Stimulated activated CD4-positive, alpha-beta T cell treated with anti-CD3 and anti-CD28 coated beads, Interleukin-1b, Interleukin-23, amount 100 ng/mL, for 1 hour (primary cell): ENCODE measurements at places on chromosomes 13 and 19.

GRCh38 chr19:49407482-49408015 is 15.7 kb downstream of the PTH2 start:
- DNase-seq, result no peak

DNA sequence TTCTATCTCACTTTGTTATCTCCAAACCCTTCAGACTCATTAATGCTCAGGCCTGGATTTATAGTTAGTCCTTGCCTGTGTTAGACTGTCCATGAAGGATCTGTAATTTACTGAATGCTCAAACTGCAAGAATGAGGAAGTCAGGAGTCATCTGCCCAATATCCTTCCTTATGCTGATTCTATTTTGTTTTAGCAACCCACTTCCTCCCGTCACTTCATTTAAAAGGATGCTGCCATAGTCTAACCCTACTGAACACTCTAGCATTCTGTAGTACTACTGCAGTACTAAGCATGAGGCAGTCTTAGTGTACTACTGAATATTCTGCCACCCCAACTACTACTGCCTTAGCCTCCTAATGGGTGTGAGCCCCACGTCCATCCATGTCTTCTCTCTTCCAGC is 1.5 kb downstream of the FCAR start:
- DNase-seq, result no peak

DNA sequence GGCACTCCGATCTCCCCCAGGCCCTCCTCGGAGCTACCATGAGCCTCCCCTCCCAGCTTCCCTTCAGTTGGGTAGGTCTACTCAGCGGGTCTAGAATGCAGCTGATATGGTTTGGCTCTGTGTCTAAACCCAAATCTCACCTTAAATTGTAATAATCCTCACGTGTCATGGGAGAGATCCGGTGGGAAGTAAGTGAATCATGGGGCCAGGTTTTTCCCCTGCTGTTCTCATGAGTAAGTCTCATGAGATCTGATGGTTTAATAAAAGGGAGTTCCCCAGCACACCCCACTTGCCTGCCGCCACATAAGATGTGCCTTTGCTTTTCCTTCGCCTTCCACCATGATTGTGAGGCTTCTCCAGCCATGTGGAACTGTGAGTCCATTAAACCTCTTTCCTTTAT is 14.5 kb upstream of the DOCK9 start:
- DNase-seq, result no peak

DNA sequence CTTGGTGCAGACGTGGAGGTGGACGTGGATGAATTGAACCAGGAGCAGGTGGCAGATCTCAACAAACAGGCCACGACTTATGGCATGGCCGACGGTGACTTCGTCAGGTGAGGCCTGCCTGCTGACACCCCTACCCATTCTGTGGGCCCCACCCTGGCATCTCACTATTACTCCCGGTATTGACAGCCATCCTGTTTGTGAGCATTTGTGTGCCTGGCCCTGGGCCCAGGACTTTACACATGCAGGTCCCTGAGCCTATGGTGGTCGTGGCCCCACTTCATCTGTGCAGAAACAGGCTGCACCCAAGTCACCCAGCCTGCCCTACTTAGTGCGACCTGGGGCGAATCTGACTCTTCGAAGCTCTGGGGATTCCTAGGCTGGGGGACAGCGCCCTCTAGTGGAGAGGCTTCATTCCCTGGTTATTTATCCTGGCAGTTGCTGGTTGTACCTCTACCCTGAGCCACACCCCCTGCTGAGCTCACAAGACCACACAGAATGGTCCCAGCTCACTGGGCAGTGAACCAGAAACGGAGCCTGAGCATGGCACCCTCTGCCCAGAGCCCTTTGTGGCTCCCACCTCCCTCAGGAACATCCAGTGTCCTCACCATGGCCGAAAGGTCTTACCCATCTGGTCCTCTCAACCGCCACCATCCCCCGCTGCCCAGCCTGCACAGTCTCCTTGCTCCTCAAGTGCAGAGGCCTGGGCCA is 16.9 kb downstream of the ZNF296 start:
- peak; percentile 66 for DNase-seq

GRCh38 chr13:23766939-23767338 is 122.3 kb downstream of the MIPEP start:
- no peak for DNase-seq

DNA sequence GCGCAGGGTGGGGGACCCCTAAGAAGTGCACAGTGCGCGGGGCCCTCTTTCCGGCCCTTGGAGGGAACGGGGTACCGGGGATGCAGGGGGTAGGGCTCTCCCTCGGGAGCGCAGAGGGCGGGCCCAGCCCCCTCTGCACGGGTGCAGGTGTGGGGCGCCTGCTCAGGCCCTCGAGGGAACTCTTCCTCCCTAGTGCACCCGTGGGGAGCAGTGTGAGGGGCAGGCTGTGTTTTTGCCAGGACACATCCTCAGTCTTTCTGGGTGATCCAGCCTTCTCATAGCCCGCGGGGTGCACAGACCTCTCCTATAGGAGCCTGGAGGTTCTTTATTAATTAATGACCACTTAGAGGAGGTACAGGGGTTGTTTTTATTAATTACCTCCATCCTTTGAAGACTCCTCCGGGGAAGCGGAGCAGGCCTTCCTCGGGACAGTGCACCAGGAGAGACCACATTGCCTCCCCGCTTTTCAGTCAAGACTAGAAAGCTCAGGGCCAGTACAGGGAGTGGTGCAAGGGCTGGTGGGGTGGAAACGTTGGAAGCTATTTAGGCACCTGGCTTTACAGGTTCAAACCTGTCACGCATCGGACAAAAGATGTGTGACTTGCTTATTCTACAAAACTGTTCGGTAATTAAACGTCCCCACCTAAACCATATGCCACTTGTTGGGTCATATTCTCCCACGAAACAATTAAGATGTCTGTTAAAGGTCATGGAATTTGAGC is 598 bp upstream of the GJB6 start:
- DNase-seq, result no peak

DNA sequence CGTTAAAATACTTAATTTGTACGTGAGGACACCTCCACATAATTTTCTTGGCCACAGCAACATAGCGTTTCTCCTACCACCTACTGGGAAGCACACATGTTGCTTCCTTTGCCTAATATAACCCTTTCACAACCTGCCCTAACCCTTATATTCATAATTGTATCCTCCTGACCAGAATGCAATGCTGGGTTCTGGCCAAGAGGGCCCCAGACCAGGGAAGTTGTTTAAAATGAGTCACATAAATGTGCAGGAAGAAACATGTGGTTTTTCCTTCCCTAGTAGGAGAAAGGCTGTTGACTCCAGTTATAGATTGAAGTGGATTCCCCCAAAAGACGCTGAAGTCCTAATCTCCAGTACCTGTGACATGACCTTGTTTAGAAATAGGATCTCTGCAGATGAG is 187.3 kb downstream of the NUFIP1 start:
- no peak for DNase-seq

DNA sequence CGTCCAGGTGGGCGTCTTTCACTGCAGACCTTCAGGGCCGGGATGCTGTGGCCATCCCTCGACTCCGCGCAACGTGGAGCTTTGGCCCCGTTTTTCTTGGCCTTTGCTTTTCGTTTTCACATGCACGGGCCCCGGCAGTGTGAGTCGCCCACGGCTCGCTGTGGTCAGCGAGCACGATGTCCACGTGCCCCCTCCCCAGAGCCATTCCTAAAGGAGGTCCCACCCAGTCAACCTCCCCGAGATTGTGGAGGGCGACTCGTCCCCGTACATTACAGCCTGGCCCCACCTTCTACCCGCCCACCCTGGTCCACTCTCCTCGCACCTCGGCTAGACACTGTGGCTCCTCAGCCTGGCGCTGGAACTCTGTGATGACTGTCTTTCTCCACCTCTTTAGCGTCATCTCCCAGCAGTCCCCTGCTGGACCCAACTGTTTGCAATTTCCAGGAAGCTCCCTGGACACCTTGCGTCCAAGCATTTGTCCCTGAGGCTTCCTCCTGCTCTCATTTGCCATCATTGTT is 405 bp downstream of the ZNF446 start:
- no peak for DNase-seq

DNA sequence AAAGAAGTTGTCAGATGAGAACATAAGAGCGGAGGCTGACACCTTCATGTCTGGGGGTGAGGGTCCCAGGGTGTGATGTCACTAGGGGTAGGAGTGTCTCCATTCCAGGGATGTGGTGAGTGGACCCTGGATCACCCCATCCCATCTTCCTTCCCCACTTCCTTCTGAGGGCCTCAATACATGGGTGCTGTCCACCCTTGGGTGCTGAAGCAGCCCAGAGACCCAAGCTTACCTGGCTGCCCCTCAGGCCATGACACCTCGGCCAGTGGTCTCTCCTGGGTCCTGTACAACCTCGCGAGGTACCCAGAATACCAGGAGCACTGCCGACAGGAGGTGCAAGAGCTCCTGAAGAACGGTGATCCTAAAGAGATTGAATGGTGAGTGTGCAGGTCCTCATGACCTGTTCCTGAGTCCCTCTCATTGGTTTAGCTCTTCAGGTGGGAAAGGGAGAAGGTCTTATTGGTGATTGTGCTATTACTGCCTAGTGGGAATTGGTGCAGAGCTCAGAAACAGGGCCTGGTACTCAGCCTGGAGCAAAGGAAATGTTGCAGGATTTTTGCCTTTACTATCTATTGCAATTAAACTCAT is 37.7 kb upstream of the CYP4F8 start:
- DNase-seq, result no peak

- DNase-seq, result no peak
These were observed 56.8 kb upstream of the KATNAL1 start for GRCh38 chr13:30364133-30364532.

DNA sequence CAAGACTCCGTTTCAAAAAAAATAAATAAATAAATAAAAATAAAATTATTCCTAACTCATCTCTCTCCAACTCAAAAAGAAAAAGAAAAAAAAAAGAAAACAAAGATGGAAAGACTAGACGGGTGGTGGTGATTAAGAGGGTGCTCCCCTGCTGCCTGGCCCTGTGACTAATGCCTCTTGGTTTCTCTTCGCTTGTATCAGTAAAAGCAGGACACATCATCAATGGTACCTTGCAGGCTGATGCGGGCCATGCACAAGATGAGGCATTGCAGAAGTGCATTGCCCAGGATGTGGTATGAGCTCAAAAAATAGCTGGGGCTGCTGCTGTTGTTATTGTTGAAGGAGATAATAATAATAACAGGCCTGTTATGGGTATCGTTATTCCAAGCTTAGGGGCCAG is 14.6 kb downstream of the ACER1 start:
- no peak for DNase-seq

DNA sequence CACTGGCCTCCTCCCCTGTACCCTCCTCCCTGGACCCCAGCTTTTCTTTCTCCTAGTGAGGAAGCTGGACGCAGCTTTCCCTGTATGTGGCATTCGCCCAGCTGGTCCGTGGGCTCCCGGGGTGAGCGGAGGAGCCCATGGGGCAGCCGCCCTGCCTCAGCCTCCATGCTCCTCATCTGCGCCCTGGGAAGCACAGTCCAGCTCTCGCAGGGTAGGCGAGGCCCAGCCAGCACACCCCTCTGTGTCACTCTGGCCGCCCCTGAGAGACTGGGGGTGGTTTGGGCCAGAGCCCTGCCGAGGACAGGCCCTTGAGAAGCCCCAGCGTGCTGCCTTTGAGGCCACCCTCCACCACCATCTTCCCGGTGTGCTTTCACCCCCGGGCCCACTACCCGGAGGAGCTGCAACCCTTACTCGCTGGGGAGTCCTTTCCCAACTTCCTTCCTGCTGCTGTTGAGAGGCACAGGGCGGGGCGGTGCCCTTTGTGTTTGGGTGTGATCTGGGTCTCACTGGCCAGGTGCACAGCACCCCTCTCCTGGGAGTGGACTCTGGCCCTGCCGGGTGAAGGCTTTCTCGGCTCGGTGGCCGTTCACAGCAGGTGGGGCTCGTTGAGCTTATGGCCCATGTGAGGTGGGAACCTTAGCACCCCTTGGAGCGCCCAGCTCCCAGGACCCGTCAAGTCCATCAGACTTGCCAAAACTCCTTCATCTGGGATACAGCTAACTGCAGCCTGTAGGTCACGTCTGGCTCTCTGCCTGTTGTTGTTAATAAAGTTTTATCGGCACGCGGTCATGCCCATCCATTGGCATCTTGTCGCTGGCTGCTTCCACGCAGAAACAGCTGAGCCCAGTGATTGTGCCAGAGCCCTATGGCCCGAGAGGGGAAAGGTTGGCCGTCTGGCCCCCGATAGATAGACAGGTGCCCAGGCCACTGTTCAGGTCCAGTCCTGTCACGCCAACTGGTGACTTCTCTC is 3.2 kb downstream of the NCLN start:
- DNase-seq, result no peak

- no peak for DNase-seq
These were observed 31.1 kb downstream of the CEACAM8 start for GRCh38 chr19:42563352-42564210.

DNA sequence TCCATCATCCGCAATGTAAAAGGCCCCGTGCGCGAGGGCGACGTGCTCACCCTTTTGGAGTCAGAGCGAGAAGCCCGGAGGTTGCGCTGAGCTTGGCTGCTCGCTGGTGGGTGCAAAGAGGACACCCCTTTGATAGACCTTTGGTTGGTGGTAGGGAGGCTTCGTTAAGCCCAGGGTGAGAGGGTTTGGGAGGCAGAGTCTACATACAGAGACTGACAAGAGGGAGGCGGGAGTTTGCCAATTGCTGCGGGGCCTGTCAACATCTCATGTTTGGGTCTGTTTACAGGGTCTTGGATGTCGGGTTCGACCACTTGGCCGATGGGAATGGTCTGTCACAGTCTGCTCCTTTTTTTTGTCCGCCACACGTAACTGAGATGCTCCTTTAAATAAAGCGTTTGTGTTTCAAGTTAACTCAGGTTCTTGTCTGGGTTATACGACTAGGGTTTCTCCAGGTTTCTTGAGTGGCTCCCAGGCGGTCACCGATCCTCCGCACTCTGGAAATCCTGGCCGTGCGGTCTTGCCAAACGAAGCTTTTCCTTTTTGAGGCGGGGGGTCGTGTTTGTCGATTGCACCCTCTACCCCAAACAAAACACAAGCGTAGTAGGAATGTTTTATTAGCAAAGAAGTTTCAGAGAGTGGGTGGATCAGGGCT is 816 bp downstream of the RPS28 start:
- no peak for DNase-seq

DNA sequence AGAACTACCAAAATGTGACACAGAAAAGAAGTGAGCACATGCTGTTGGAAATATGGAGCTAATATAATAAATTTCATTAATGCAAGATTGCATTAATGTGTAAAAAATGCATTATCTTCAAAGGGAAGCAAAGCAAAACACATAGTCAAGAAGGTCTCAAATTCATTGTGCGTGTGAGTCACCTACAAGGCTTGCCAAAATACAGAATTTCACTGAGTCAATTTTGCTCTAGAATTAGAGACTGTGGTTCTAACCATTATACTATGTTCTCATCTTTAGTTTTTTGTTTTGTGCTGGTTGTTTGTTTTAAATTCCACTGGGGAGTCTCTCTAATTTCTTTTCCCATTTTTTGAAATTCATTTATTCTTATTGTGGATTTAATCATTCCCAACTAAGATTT is 149.8 kb upstream of the SLITRK1 start:
- DNase-seq, result no peak

- DNase-seq, result no peak
These were observed 80.3 kb downstream of the RYR1 start for GRCh38 chr19:38513762-38514167.

DNA sequence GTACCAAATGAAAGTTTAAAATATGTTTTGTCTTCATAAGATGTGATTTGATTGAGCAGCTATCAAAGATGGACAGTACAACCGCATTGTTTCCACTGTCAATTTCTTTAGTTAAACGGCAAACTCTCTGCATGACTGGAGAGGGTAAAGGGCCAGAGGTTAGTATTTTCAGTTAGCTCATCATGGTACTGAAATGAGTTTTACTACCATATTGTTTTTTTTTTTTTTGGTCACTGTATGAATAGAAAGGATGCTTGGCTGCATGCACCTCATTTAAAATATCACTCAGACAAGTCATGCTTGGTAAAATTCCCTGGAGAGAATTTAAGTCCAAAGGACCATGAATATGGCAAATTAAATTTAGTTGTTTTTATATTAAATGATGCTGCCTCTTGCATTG is 942.1 kb upstream of the SPRY2 start:
- no peak for DNase-seq
